ENCODE measurements at places on chromosomes 7 and 10.

- no peak for DNase-seq
Observed at GRCh38 chr10:132796846-132797245, 10.9 kb upstream of the NKX6-2 start.

DNA sequence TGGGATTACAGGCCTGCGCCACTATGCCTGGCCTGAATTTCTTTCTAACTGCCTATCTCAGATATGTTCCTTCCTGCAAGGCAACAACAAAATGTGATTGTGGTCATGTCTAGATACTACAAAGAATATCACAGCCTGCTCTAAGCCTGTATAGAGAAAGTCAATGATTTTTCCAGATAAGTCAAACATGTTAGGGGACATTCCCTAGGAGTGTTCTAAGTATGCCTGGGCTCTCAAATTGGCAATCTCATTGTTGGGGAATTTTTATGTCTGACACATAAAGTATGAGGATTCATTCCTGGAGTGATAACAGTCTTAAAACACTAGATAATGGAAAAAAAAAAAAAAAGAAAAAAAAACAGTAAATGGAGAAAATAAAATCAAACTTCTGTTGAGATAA, 406.1 kb downstream of the GATA3 start:
- DNase-seq = no peak

DNA sequence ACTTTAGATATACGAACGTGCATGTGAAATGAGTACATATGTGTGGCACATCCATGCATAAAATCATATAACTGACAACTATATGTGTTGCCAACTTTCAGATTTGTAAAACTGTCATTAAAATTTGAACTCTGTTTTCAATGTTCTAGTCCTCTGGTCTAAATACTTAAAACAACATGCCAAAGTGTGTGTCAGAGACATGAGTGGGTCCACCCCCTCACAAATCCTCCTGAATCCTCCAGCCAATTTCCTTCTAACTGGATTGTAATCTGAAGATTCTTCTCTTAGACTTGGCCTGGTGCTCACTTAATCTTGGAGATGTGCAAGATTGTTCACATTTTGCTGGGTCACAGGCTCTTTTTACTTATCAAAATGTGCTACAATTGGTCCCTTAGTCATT, 184.1 kb downstream of the RELN start:
- no peak for DNase-seq

DNA sequence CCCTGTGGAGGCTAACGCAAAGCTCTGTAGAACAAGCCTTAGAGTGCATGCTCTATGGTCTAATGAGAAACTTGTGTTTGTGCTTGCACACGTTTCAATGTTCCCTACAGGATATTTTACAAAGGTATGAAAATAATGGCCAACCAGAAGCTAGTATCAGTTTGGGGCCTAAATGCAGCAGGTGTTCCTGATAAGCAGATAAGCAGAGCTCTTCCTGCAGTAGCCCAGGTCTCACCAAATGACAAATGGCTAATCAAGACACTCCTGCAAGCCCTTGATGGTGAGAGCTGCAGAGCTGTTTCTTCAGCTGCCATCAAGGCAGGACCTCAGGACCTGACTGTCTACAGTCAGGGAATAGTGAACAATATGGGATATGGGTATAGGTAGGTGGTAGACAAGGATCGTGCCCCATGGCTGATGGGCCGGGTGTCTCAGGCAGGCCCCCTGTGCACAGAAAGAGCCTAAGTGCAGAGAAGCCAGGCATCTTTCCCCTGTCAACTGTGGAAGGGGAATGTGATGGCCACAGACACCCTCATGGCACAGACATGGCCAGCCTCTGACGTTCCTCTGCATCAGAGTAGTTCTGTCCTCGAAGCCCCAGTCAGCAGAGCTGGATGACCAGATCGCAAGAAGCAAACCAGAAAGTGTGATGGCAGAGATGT, 23.2 kb upstream of the RASSF4 start:
- DNase-seq = no peak

GRCh38 chr10:61065051-61065450, 121.1 kb upstream of the RHOBTB1 start:
- DNase-seq = no peak

GRCh38 chr7:94382746-94383145, 11.9 kb upstream of the COL1A2 start:
- no peak for DNase-seq

DNA sequence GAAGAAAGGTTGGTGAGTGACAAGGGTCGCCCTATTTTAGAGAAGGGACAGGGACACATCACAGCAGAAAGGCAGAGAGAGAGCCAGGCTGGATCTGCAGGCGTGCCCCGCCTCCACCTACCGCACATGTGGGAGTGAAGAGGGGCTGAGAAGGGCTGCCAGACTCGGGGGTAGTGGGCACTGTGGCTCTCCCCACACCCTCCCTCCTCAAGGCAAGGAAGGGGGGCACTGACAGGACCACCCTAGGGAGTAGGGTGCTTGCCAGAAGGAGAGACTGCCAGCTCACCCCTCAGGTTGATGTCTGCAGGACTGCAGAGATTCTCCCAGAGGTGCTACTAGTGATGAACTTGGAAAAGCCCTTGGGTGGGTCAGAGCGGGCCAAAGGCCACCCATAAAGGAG, 62.8 kb upstream of the ZRANB1 start:
- no peak for DNase-seq

- DNase-seq = no peak
Observed at GRCh38 chr7:1192171-1192676, 32.2 kb upstream of the ZFAND2A start.

DNA sequence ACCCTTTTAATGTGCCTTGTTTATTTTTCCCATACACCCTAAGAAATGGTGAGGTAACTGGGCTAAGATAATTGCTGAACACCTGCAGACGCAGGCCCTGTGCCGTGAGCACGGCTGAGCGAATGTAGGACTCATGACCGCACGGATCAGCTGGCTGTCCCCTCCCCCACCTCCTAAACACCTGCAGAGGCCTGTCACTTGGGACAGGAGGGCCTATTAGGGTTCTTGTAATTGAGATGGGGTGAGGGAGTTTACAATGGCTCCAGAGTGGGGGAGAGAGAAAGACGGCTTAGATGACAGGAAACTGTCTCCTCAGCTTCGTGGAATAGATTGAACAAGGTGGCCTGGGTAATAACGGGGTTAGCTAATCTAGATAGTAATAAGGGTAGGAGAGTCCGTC, 291.7 kb upstream of the HABP2 start:
- DNase-seq = no peak

DNA sequence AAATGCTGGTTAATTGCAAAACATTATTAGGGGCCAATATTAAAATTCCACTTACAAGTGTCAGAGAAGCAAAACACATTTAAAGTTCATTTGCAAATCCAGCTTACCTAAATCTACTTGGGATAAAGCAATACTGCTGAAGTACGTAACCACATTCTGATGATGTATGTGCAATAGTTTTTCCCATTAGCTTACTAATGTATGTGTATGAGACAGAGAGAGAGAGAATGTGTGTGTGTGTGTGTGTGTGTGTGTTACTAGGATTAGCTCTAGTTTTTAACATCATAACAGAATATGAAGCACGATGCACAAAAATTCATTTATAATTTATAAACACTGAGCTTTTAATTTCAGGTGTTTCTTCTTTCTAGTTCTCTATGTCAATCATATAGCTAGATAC, 1074.2 kb upstream of the C7orf33 start:
- no peak for DNase-seq

- no peak for DNase-seq
Observed at GRCh38 chr10:70622541-70622940, 20.0 kb upstream of the PRF1 start.

DNA sequence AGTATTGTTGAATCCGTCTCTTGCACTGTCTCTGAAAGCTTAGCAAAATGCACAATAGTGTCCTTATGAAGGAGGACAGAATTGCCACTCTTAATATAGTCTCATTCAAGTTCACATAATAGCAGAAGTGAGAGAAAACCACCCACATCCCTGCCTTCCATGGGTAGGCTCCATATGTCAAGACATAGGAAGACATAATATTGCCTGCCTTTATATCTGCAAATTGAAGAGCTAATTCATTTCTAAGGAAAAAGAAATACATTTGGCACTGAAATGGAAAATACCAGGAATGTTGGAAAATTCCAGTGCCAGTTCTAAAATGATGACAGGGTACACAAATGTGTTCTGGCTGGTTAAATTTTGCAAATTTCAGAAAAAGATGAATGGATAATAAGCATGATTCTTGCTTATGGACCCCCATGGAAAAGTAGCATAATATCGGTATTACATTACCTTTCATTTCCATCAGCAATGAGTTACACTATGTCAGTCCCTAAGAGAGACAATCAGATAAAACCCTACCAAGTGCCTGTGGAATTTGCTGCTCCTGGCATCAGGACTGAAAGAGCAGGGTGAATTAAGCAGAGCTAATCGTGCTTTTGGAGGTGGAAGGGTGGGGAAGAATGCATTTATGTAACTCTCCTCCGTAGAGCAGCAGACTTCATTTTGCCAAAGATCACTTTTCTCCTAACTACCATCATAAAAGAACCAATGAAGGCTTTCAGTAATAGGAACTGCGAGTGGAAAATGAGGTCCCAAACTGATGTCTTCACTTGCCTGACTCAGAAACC, 312.6 kb downstream of the FGFR2 start:
- DNase-seq = no peak

- DNase-seq = peak; percentile 49
Observed at GRCh38 chr7:114026486-114027089, 107.8 kb upstream of the PPP1R3A start.

DNA sequence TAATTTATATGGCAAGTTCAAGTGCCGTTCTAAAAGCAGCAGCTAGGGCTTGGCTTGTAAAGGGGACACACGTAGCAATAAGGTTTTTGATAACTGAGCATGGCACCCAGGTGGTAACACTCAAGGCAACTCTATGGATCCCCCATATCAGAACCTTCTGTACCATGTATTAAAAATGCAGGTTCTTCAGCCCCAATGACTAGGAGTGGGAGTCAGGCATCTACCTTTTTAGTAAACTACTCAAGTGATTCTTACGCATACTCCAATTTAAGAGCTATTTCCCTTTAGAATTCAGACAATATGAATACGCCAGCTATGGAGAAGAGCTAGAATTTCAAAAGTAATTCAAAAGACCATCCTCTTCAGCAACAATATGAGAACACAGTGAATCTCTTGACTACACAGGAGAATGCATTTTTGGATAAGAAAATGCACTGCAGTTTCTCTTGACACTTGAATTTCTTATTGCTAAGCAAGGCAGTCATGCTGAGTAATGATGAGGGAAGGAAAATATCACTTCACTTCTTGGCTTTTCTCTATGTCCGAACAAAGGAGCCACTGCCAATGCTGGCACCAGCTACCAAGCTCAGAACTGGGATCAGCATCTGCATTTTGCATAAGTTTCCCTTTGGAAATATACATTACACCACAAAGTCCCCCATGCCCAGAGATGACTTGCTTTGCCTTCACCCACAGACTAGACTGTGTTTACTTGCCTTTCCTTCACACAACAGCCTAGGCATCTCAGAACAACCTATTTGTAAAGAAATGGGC, 53.5 kb downstream of the ABLIM1 start:
- DNase-seq = no peak
